GM12865 (cell line): ENCODE measurements at places on chromosomes 5 and 9.
A peak's percentile ranks its signal among the peaks of the same experiment; 100 is the strongest.

- DNase-seq, result no peak
These were observed 62.5 kb upstream of the GHR start for GRCh38 chr5:42360616-42361314.

DNA sequence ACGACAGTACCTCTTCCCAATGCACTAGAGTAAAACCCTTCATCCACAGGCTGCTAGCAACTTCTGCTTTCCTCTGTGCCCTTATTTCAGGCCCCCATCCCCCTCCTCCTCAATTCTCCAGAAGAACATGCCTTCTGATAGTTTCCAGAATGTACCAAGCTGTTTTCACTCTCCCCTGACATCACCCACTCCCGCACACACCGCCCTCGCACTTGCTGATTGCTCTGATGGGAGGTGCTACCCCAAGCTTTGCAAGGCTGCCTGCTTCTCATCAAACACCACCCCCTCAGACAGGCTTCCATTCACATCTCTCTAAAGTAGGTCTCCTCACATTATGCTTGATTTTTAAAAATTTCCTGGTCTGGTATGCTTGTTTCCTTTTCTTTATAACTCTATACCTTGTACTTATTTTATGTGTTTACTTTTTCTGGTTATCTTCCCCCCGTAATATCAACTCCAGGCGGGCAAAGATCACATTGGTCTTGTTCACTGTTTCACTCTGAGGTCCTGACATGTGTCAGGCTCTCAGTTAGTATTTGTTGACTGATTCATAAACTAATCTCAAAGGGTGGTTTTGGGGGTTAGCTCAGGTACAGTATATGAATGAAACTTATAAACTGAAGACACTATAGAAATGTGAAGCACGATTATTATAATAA, 91.0 kb upstream of the C9orf72 start:
- DNase-seq, result no peak

GRCh38 chr5:157285310-157286035, 19.6 kb downstream of the CYFIP2 start:
- DNase-seq, result no peak

- no peak for DNase-seq
These were observed 2.0 kb upstream of the GCNT4 start for GRCh38 chr5:75054134-75054930.

DNA sequence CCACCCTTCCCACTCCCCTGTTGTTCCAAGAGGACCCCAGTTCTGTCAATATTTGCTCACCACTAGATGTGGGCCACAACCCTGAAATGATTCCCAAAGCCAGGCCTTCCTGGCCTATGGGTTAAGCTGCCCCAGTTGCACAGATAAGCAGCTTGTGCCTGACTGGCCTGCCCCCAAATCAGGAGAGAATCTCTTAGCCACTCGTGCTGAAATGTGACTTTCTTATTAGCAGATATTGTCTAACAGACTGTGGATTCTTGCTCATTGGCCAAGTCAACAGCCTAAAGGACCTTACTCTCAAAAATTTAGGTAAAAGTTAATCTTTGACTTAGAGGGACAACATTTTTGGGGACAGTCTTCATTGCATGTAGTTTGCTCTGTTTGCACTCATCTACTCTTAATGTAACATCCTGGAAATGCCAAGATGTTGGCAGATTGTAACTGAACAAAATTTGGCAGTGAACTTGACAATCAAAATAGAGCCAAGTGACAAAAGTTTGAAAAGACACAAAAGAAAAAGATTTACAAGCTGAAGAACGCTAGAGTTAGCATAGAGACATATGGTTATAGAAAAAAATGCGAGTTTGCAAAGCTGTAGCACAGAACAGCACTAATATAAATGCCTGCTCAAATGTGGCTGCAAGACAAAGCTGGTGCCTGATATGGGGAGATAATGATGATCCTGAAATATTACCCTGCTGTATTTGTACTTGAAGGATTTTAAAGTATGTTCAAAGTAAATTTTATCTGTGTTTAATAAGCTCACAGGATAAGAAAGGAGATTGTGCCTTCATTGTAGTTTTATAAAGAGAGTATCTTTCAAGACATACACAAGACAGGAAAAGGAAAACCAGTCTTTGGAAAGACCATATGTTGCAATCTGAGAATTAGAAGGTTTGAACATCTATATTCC, 29.0 kb upstream of the FSD1L start:
- DNase-seq, result no peak

GRCh38 chr9:89986190-89986589, 381.4 kb downstream of the GADD45G start:
- no peak for DNase-seq

DNA sequence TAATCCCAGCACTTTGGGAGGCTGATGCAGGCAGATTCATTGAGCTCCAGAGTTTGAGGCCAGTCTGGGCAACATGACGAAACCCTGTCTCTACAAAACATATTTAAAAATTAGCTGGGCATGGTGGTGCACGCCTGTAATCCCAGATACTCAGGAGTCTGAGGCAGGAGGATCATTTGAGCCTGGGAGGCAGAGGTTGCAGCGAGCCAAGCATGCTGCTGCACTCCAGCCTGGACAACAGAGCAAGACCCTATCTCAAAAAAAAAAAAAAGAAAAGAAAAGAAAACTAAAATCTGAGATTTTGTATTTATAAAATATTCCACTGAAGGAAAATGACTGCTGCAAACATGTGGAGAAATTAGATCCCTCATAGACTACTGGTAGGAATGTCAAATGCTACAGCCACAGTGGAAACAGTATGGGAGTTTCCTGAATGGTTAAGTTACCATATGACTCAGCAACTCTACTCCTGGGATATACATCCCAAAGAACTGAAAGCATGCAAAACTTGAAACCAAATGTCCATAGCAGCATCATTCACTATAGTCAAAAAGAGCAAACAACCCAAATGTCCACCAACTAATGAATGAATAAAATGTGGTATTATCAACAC, 106.1 kb downstream of the UBAP2 start:
- DNase-seq, result no peak

DNA sequence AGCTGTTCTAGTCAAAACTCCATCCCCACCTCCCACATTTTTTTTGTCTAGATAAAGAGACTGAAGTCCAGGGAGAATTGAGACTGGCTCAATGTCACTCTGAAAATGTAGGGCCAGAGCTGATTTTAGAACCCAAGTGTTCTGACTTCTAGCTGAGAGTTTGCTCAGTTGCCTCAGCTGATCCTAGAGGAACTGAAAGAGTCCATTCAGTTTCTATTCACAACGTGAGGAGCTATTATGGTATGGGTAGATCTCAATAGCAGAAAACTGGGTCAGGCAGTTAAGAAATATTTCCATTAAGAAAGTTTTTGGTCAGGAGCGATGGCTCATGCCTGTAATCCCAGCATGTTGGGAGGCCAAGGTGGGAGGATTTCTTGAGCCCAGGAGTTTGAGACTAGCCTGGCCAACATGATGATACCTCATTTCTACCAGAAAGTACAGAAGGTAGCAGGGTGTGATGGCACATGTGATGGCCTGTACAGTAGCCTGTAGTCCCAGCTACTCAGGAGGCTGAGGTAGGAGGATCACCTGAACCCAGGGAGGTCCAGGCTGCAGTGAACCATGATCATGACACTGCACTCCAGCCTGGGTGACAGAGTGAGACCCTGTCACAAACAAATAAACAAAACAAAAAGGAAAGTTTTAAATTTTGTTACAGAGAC, 61.7 kb downstream of the GLRA1 start:
- peak; percentile 33 for DNase-seq

- peak; percentile 73 for DNase-seq
These were observed 22.6 kb upstream of the RAPGEF1 start for GRCh38 chr9:131762356-131762932.

GRCh38 chr9:90025816-90026215, 421.0 kb downstream of the GADD45G start:
- no peak for DNase-seq

DNA sequence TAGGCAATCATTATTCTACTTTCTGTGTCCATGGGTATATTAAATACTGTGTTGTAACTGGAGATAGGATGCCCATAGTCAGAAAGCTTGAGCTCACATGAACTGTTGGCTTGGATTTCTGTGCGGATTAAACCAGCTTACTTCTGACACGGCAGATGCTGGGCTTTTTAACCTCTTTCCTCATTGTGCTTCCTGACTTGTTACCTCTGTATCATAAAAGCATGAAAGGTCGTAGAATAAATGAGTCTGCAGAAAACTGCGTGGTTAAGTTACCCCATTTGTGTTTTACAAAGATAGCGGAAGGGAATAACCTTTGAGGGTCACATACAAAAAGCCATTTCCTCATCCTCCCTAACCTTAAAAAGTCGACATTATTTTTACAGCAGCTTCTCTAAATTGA, 199.5 kb upstream of the DMRT1 start:
- DNase-seq, result no peak

GRCh38 chr9:14967450-14968321, 57.5 kb upstream of the FREM1 start:
- no peak for DNase-seq

DNA sequence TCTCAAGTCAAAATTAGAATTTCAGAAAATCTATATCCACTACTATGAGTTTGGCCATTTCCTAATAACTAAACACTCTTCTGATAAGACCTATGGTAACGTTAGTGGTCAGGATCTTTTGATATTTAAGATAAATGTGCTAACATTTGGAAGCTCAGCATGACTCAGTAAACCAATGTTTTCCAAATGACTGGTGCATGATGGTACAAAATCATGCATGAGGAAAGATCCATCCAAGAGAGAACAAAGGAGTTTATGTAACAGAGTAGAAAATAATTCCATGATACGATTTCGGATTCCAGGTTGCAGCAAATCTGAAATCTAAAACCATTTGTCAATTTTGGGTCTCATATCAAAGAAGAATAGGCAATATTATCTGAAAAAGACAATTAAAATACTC, 279.2 kb downstream of the NSG2 start:
- DNase-seq, result no peak

DNA sequence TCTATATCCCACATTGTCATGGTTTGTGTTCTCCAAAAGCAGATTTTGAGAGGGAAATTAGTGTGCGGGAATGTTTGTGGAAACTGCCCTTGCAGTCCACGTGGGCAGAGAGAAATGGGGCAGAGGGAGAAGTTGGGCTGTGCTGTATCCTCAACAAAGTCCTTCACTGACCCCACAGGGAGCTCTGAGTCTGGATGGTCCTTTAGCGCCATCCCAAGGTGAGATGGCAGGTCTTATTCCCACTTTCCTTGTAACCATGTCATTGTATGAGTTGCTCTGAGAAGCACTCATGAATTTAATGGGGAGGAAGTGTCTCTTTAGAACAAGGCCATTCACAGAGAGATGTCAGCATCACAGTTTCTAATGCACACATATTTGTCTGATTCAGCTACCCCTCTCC, 127.1 kb downstream of the ANKRD18B start:
- no peak for DNase-seq

DNA sequence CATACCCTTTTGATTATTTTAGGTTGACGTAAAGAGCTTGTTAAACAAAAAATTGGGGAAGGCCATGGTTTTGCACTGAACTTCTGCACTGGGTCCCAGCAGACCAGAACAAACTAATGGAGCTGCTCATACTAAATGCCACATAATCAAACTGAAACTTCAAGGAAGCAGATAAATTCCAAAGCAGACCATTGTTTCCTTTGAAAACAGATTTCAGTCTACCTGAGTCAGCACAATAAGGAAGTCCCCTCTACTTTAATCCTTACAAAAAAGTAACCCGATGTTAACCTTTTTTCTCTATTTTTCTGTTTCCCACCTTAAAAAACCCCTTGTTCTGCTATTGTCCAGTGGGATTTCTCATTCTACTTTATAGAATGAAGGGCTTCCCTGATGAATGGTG, 39.2 kb downstream of the WDR36 start:
- DNase-seq, result no peak

GRCh38 chr5:107619781-107620180, 51.0 kb downstream of the EFNA5 start:
- no peak for DNase-seq

DNA sequence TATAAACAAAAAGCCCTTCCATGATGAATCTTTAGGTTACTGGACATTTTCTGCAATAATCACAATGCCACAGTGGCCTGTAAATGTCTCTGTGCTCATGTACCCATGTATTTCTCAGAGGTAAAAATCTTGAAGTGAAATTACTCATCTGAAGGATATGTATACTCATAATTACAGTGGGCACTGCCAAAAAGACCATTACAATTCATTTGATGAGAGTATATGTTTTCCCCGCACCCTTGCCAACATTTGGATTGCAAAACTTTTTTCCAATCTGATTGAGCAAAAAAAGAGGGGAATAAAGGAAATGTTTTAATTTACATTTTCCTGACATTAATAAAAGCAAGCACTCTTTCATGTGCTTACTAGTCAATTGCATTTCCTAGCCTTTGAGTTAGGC, 110.5 kb downstream of the EPB41L4A start:
- DNase-seq, result no peak

GRCh38 chr9:19481971-19482404, 73.2 kb downstream of the ACER2 start:
- DNase-seq, result no peak

DNA sequence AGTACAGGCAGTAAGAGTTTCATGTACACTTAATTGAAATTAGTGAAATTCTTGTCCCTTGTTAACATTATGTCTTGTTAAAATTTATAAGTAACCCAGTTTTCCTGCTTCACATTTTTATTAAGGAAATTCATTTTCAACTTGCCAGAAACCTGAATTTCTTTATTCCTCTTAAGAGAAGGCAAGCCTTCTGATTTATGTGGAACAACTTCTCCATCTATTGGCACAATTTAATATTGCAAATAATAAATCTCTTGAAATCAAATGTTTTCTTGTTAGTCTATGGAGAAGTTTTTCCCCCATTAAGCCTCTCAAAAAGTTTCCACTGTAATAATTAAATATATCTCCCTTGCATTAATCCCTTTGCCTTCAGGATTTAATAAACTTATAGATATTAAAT, 33.8 kb upstream of the ACO1 start:
- DNase-seq, result no peak

DNA sequence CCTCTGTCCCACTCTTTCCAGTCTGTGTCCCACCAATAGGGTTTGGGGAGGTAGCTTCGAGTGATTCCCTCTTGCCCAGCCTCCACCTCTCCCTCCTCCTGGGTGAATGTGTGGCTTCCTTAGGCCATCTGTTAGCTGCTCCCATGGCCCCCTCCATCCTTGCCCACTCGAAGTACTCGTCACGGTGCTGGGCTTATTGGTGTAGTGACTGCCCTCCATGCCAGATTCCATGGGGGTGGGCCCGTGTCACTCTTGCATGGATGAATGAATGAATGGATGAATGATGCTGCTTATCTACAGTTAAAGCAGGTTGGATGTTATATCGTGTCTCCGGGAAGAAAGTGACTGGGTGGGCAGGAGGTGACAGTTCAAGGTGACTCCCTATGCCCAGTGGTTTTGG, 19.1 kb downstream of the HMCN2 start:
- DNase-seq, result no peak

GRCh38 chr9:105150991-105151685, 93.3 kb upstream of the SLC44A1 start:
- DNase-seq, result peak; percentile 32

DNA sequence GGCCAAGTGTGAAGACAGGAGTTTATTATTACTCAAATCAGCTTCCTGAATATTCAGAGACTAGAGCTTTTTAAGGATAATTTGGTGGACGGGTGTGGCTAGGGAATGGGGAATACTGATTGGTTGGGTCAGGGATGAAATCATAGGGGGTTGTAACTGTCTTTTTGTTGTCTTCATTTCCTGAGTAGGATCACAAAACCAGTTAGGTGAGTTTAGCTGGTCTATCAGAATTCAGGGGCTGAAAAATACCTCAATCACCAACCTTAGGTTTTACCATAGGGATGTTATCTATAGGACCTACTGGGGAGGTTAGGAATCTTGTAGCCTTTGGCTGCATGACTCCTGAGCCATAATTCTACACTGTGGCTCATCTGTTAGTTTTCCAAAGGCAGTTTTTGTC, 235.8 kb downstream of the YTHDC2 start:
- no peak for DNase-seq
